Anterior cingulate cortex (tissue), 58 donors: ENCODE measurements at places on chromosomes 3 and 15.

GRCh38 chr15:92970656-92971055 is 70.5 kb downstream of the CHD2 start:
- DNase-seq, result no peak

DNA sequence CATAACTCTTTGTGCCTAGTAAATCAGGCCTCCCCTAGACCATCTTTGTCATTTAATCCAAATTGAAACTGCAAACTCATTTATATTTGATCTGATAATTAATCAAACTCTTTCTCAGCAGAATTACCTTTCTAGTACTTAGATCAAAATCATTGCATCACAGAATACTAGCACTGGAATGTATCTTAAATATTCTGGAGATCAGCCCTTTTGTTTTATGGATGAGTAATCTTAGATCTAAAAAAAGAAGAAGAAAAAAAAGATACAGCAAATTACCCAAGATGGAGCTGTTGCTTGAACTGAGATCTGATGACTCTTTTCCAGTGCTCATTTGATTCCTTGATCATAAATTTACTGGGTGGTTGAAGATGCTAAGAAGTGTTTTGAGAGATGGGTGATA is 47.9 kb downstream of the NAALADL2 start:
- no peak for DNase-seq

DNA sequence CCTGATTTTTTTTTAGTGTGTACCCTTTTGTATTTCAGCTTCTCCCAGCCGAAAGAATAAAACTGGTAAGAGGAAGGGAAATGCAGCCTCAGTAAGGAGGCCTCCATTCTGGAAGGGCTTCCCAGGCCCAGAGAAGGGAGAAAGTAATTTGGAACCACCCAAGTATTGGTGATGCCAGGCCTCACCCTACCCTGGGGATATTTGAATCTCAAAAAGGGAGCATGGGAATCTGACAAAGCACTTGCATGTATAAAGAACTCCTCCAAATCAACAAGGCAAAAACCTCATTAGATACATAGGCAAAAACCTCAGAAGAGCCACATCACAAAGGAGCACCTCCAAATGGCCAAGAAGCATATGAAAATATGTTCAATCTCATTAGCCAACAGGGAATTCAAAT is 68.8 kb upstream of the GLCE start:
- no peak for DNase-seq

DNA sequence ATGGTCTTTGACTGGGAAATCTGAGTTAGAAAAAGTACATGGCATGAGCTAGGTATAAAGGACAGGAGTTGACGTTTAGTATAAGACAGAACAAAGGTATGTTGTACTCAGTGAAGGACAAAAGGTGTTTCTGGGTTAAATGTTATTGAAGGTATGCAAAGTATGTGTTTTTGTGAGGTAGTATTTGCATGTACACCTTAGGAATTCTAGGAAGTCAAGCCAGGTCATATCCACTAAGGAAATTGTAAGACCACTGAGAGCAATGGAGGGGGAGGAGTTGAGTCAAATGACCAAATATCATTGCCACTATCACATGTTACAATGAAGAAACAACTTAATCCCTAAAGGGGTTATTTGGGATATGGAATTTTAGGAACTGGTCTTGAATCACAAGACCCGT is 24.4 kb upstream of the TGFBR2 start:
- DNase-seq, result no peak

DNA sequence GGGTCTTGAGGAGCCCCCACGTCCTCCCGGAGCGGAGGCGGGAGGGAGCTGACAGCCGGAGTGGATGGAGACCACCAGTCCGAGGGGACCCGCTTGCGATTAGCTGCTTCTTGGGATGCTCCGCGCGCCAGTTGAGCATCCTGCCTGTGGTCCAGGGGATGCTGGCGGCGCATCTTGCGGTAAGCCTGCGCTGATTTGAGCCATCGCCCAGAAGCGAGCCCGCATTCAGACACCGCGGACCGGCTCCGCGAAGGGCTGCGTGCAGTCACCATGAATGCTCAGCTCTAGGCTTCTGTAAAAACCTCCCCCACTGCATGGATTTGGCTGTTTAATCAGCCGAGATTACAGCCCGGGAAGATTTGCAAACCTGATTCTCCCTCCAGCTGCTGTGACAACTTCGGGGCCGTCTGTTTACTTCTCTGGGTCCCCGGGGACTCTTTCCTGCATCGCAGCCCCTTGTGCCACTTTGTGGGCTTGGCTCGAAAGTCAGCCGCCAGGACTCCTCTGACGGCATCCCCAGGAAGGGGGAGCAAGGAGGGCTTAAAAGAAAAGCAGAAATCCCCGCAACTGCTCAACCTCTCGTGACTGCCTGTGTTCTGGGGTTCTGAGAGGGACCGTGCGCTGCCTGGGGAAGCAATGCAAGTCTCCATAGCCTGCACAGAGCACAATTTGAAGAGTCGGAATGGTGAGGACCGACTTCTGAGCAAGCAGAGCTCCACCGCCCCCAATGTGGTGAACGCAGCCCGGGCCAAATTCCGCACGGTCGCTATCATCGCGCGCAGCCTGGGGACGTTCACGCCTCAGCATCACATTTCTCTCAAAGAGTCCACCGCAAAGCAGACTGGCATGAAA is 171.1 kb downstream of the KCNAB1 start:
- no peak for DNase-seq

- DNase-seq, result no peak
Measured at GRCh38 chr15:61929452-61929851, 130.8 kb downstream of the VPS13C start.

GRCh38 chr15:50828610-50829206 is 63.2 kb upstream of the SPPL2A start:
- DNase-seq, result no peak

- no peak for DNase-seq
Measured at GRCh38 chr3:131645638-131646037, 142.9 kb upstream of the MRPL3 start.

- no peak for DNase-seq
Measured at GRCh38 chr3:87209111-87209510, 18.0 kb upstream of the CHMP2B start.
